ENCODE measurements at places on chromosomes 4 and X. TPM values are rescaled to one million over a fixed set of nuclear protein-coding genes. Genes with fewer than 3 reads are reported as not detected.
A peak's percentile ranks its signal among the peaks of the same experiment; 100 is the strongest.

DNA sequence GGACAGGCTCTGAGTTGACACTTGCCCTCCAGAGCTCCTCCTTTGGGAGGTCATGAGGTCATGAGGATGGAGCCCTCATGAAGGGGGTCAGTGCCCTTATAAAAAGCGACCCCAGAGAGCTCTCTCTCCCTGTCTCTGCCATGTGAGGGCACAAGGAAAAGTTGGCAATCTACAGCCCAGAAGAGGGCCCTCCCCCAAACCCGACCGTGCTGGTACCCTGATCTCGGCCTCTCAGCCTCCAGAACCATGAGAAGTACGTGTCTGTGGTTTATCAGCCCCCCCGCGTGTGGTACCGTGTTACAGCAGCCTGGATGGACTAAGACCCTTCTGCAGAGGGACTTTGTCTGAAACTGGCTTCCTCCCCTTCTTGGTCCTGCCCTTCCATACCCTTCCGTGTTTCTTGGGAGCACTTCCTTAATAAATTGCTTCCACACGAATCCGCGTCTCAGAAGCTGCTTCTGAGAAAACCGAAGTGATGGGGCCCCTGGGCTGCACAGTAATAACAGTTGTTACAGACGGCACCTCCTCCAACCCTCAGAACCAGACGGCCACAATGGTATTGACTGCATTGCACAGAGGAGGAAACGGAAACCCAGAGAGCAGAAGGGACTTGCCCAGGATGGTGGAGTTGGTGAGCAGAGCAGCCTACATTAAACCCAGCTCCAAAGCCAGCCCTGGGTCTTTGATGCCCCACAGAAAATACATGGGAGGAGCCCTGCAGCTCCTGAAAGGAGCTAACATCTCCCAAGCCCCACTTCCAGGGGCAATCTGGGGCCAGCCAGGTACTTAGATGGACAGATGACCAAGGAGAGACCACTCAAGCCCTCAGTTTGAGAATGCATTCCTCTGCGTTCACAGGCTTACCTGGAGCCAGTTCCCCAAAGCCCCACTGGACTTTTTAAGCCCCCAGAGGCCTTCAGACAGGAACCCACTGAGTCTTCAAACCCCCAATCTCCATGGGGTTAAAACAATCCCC lies 242.7 kb downstream of the BCOR start:
- peak; percentile 76 for DNase-seq

DNA sequence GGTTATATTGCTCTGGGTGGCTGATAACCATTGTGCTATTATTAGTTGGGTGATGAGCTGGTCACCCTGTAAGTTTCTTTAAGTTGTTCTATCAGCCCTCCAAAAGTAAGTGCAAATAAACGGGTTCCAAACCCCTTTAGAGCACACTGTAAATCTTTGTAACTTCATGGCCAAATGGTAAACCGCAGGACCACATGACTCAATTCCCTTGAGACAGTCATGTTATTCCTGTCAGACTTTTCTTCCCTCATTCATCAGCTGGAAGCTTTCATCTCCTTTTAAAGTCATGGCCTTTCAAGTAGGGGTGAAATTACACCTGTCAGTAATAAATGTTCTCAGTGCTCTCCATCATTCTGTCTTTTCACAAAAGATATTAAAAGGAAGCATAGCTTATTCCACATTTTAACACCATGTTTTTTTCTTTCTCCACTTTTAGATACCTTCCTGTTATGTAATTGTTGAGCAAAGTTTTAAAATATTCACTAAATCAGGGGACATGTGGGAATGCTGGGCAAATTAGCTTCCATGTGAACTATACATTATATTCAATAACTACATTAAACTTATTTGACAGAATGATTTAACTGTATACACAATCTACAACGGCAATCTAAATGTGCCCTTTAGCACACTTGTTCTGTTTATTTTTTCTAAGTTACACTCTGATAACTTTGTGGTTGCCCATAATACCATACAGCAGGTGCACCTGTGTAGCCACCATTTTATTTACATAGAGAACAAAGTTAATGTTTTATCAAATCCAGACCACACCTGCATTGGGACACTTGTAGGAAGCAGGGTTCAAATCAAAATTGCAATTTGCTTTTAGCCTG lies 275.5 kb downstream of the CFAP299 start:
- DNase-seq = no peak

GRCh38 chrX:63508668-63509067 lies 157.5 kb upstream of the SPIN4 start:
- no peak for DNase-seq

DNA sequence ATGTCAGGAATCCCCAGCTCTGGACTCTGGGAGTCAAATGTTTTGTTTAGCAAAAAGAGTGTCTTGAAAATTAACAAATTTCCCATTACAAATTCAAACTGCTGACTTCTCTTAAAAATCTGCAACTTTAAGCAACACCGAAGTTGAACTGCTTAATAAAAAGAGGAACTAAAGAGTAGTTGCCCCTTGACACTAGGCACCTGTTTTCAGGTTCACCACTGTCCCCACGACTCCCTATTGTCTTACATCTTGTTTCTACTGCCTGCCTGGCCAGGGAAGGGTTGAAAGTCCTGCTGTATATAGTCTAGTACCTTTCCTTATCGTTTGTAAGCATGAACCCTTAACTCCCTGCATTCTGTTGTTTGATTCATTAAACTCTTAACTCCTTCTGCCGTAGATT lies 173.9 kb downstream of the SCFD2 start:
- no peak for DNase-seq

DNA sequence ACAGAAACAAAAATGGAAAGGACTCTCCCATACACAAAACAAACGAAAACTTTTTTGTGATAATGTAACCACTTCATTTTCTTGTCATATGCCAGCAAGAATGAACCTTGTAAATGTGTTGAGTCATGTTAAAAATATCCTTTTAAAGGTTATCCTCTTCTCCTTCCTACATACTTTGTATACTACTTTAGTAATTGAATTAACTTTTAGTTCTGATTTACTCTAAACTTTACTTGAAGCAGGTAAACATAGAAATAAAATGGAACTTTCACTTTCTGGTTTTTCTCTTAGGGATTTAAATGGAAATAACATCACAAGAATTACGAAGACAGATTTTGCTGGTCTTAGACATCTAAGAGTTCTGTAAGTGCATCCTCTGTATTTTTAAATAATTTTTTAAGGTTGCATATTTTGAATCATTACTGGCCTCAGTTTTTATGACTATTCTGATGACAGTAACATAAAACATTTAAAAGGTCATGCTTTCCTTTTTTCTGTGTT lies 4.7 kb downstream of the SLIT2 start:
- no peak for DNase-seq

GRCh38 chr4:85445050-85445639 lies 29.8 kb upstream of the ARHGAP24 start:
- no peak for DNase-seq

Gene SRPX
- not detected for total RNA-seq

- DNase-seq = no peak
Measured at GRCh38 chr4:107835406-107835805, 10.7 kb downstream of the SGMS2 start.

DNA sequence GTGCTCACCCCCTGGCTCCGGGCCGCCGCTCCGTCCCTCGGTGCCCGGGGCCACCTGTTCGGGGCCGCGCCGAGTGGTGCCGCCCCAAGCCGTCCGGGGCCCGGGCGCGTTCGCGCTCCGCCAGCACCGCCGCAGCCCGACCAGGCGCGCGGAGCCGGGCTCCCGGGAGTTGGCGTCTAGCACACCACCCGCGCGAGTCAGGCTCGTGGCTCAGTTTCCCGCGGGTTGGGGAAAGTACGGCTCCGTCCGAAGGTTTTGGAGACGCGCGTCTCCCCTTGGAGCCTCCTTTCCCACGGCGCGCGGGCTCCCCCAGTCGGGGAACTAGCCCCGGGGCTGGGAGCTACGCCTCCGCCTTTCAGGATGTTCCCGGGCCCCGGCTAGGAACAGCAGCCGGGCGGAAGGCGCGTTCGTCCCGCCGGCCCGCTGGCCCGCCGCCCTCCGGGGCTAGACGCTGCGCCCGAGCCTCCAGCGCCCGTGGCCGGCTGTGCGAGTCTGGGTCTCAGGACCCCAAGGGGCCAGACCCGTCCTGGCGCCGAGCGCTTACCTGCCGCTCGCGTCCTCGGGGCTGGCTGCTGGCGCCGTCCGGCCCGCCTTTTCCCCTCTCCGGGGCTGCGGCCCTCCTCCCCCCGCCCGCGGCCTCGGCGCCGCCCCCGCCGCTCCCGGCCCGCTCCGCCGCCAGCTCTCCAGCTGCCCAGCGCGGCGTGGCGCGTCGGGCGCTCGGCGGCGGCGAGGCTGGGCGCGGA lies at the start of gene ADGRG2:
Gene ADGRG2, minus strand, starts transcription at position 571 of the 743 bp plus-strand sequence. CDS start 53,634 bp downstream, outside the sequence.
- no peak for DNase-seq

DNA sequence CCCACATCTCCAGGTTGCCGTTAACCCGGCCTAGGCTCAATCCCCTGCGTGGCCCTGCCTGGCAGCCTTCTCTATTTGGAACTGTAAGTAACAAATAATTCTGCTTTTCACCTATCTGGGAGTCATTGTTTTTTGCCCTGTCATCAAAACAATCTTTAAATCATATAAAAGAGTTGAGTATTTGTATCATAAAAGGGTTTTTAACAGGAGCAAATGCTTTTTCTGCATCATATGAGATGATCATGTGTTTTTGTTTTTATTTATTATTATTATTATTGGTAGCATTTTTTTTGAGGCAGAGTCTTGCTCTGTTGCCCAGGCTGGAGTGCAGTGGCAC lies 10.0 kb upstream of the TLR3 start:
- no peak for DNase-seq

Gene MAP7D2
- 0.28 TPM for total RNA-seq

GRCh38 chr4:37023504-37023903 lies 221.0 kb upstream of the NWD2 start:
- DNase-seq = no peak

Gene F8
- 10.8 TPM for total RNA-seq

Data from CD8-positive, alpha-beta memory T cell (primary cell).